NCI-H345 (cell line): ENCODE measurements at places on chromosomes 12 and 14.
A peak's percentile ranks its signal among the peaks of the same experiment; 100 is the strongest.

DNA sequence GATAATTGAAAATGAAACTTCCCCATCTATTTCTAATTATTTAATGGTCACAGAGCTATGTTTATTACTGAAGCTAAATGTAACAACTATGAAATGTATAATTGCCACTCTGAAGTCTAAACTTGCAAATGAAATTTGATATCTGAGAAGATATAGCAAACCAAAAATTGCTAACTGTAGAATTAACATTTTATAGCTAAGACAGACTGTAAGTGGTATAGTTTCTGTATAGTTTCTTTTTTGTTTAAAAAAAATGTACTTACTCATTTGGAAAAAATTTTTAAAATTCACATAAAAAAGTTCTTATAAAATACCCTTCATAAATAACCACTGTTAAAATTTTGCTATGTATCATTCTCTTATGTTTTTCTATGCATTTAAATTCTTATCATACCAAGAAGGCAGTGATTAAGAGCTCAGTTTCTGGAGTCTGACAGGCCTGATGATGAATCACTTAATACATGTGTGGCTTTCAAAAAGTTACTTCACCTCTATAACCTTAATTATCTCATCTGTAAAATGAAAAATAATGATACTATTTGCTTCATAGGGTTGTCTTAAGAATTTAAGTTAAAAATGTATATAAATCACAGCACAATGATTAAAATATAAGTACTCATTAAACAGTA, 214.7 kb upstream of the GARIN2 start:
- no peak for DNase-seq

DNA sequence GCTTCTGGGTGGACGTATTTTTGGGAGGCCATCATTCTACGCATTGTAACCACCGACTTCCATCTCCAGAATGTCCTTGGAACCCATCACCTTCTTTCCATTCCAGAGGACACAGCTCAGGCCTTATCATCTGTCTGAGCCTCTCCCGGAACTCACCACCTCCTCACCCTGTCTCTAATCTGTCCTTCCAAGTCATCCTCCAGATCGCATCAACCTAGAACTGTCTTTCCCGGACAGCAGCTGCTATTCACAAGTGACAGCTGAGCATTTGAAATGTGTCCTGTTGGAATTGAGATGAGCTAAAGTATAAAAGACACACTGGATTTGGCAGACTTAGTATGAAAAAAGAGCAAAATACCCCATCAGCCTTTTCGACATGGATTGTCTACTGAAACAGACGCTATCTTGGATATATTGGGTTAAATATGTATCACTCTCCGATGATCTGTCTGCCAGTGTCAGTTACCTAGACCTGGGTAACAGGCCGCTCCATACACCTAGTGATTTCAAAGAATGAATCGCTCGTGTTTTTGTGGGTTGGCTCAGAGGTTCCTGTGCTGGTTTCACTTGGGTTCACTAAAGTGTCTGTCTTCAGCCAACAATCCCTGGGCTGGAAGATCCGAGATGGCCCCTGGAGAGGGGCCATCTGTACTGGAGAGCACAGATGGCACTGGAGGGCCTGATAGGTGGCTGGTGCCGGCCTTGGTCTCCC, 104.4 kb upstream of the RFLNA start:
- no peak for DNase-seq

DNA sequence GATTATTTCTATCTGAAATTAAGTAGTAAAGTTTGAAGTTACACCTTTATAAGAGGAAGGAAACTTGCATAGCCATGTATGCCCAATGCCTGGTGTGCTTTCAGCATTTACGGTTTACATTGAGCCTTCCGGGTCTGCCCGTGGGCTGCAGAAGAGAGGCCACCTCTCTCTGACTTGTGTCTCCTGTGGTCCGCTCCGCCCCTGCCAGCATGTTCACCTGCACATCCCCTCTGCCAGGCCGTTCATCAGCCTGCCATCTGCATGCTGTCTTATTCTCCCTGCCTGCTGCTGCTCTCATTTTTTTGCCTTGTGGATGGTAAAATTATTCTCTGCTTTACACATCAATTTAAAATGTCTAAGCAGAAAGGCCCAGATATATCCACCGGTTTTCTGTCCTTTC, 41.5 kb upstream of the DYNC1H1 start:
- DNase-seq: no peak

DNA sequence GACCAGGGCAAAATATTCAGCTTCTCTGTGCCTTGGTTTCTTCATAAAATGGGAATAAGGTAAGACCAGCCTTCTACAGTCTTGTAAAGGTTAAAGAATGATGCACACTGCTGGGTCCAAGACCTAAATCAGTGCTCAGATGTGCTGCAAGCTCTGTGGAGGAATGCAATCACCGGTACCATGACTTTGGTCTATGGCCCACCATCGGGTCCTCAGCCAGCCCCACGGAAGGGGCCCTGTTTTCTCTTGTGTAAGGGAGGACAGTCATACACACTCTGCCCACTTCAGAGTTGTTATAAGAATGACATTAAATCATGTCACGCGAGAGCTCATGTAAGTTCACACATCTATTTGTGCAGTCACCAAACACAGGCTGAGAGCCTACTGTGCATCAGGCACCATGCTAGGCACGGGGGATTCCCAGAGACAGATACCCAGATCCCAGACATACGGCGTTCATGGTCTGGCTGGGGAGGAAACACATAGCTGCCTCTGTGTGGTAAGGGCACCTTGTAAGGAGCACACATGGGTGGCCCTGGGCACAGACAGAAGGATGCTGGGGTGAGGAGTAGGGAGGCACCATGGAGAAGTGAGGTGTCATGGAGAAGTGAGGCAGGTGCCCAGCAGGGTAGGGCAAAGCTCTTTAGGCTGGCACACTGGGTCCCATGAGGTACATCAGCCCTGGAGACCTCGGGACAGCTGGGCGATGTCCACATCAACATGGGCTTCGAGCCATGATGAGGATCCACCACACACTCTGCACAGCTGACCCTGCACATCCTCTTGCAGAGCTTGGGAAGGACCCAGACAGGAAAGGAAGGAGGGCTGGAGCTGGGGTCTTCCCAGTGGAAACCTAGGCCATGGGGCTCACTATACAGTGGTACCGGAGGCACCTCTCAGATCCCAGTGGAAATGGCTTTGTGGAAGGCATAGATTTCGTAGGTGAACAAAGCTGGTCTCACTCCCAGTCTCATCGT, 190.4 kb upstream of the DIO3 start:
- DNase-seq: no peak

DNA sequence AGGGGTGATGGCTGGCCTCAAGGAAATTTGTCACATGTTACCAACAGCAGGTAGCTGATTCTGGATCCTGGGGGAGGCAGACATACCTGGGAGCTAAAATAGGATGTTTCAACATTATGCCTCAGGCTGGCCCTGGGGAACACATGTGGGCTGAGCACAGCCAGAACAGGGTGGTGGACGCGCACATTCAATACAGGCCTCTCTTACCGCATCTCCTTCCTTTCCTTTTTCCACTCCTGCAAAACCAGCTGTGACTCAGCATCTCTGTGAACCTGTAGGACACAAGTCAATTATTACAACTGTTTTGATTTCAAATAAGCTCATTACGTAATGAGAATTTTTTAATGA, 61.0 kb downstream of the NT5DC3 start:
- no peak for DNase-seq

DNA sequence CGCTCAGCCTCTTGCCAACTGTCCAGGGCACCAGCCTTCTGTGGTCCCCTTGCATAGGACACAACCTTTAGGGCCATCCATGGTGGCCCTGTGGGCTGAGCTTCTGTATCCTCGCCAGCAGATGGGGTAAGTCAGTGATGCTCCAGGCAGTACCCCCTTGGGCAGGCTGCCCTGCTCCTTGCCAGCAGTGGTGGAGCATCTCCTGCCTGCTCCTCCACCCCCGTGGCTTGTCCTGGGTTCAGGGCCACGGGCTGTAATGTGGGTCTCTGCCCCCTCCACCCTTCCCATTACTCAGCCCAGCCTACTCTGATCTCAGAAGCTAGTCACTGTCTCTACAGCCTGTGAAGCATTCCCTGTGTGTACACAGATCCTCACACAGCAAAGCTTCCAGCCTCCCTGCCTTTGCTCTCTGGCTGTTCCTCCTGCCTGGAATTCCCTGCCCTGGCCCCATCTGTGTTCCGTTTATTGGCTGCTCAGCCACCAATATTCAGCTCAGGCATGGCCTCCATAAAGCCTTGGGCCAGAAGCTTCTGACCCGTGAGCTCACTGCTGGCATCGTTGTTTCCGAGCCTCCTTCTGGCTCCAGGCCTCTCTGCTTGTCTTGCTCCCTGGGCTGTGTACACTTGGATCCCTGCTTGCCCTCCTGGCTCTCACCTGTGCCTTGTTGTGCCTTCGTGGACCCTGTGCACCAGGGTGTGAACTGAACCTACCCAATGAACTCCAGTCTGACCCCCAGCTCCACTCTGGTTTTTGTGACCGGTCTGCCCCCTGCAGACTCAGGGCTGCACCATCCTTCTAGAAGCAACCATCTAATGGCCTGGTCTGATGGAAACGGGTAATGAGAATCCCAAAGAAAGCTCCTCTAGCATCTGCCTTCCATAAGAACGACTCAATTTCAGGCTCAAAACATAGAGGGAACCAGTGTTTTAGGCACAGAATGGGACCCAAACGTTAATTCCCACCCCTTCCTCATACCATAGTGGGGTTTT, 177.0 kb upstream of the PRMT8 start:
- peak; percentile 55 for DNase-seq
